Activated CD8-positive, alpha-beta memory T cell treated with anti-CD3 and anti-CD28 coated beads, Interleukin-2, amount 10 ng/mL, durations not matched to agents 7 days and 5 days (primary cell): ENCODE measurements at places on chromosomes 5 and 9. TPM values are rescaled to one million over a fixed set of nuclear protein-coding genes. Genes with fewer than 3 reads are reported as not detected.
A peak's percentile ranks its signal among the peaks of the same experiment; 100 is the strongest.

GRCh38 chr9:2231829-2232228 lies 216.7 kb downstream of the SMARCA2 start:
- H3K4me3 ChIP-seq, result no peak overlapping the region
- no peak overlapping the region for H3K27ac ChIP-seq
- H3K27me3 ChIP-seq, result no peaks in the 10 kb centered on the region
- H3K4me1 ChIP-seq, result peaks cover 4% of the 10 kb centered on the region

DNA sequence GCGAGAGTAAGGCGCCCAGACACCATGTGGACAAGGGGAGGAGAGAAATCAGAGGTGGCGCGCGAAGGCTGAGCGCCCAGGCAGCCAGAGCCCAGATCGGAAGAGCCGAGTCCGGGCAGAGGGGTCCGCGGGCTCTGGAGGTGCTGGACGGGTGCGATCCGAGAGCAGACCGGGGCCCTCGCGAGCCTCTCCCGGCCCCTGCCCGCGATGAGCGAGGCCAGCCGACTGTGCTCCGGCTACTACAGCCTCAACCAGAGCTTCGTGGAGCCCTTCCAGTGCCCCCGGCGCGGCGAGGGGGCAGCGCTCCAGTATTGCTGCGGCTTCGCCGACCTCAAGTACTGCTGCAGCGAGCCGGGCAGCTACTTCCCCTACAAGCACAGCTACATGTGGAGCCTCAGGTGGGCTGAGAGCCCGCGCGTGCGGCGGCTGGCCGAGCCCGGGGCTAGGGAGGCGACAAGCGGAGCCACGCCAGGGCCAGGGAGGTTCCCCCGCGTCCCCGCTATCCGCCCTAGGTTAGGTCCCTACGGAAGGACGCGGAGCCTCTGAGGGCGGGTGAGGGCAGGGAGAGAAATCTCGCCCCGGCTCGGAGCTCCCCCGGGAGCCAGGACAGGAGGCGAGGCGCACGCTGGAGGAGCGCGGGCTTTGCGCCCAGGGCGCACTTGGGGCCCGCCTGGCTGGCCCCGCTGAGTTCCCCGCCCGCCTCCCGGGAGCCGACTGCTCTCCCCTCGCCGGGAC lies at the start of gene SHISAL2B:
Gene SHISAL2B (plus strand): TSS at position 87 of the 735 bp plus-strand sequence. CDS start 121 bp downstream, at position 208.
- H3K36me3 ChIP-seq, result no peaks in the 10 kb centered on the region
- H3K27me3 ChIP-seq, result peaks cover 53% of the 10 kb centered on the region
- peaks cover 5% of the 10 kb centered on the region for H3K4me1 ChIP-seq
- no peak within 1 kb of the TSS for H3K27ac ChIP-seq
- DNase-seq, result no peak

DNA sequence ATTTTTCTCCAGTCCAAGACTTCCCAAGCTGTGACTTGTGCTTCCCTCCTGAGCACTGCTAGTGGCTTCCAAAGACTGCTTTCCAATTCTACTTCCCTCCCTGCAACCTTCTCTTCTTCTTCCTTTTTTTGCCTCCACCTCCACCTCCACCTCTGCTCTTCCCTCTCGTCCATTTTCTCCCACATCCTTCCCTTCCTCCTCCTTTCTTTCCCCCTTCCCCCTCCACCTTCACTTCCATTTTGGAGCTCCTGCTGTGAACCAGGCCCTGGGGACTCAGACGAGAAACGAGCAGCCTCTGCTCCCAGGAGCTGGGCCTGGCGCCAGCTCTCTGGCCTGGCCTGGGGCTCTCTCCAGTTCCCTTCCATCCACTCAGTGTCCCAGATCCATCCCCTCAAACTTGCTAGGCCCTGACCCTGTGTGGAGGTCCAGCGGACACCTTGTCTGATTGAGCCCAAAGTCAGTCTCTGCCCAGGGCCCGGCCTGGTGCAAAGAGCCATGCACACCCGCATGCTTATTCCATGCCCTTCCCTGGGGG lies 5.6 kb downstream of the GADD45G start:
- peaks cover 35% of the 10 kb centered on the region for H3K4me1 ChIP-seq
- DNase-seq, result no peak
- H3K27me3 ChIP-seq, result peaks cover 66% of the 10 kb centered on the region
- no peak overlapping the region for H3K4me3 ChIP-seq
- H3K36me3 ChIP-seq, result peaks cover 13% of the 10 kb centered on the region

DNA sequence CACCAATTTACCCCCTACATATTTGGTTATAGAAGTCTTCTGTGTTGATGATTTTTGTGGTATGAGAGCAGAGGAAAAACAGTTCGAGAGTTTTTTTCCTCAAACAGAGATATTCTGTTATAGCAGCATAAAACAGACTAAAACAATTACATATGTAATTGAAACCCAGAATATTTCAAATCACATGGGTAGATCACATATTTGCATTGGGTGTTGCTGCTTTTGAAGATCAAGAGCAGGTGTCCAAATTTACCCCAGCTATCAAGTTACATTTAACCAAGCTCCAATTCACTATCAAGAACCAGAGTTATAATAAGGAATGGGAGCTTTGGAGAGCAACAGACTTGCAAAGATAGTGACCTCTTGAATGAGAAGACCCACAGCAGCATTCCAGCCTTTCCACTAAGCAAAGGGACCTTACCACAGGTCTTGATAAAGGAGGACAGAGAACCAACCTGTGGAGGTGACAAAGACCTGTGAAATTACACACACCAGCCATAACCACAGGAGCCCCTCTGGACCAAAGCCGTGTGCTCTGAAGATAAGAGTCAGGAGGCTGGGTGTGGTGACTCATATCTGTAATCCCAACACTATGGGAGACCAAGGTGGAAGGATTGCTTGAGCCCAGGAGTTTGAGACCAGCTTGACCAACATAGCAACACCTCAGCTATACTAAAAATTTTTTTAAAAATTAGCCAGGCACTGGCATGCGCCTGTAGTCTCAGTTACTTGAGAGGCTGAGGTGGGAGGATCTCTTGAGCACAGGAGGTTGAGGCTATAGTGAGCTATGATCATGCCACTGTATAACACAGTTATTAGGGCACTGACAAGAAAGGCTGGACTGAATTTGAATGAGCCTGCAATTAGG lies 4.0 kb upstream of the CCL28 start:
- peaks cover 3% of the 10 kb centered on the region for H3K27me3 ChIP-seq
- DNase-seq, result no peak
- no peaks in the 10 kb centered on the region for H3K36me3 ChIP-seq
- no peaks in the 10 kb centered on the region for H3K4me1 ChIP-seq
- H3K4me3 ChIP-seq, result no peak overlapping the region

- H3K27me3 ChIP-seq, result no peaks in the 10 kb centered on the region
- no peak for DNase-seq
- H3K4me3 ChIP-seq, result no peak overlapping the region
These were observed 123.2 kb downstream of the FGF18 start for GRCh38 chr5:171542525-171543140.

- H3K36me3 ChIP-seq, result no peaks in the 10 kb centered on the region
- H3K4me1 ChIP-seq, result peaks cover 54% of the 10 kb centered on the region
- peak overlapping the region; percentile 65 for H3K4me3 ChIP-seq
- H3K27me3 ChIP-seq, result no peaks in the 10 kb centered on the region
These were observed 6.9 kb downstream of the FGD3 start for GRCh38 chr9:92954049-92954861.

GRCh38 chr5:132905938-132906337 lies 32.5 kb downstream of the LEAP2 start:
- H3K36me3 ChIP-seq, result peaks cover 18% of the 10 kb centered on the region
- no peaks in the 10 kb centered on the region for H3K4me1 ChIP-seq
- DNase-seq, result no peak
- H3K27me3 ChIP-seq, result no peaks in the 10 kb centered on the region

GRCh38 chr9:23841304-23841703 lies 15.3 kb upstream of the ELAVL2 start:
- DNase-seq, result no peak
- H3K36me3 ChIP-seq, result no peaks in the 10 kb centered on the region
- no peaks in the 10 kb centered on the region for H3K4me1 ChIP-seq
- H3K27me3 ChIP-seq, result no peaks in the 10 kb centered on the region
- no peak overlapping the region for H3K27ac ChIP-seq

GRCh38 chr9:121143771-121144170 lies 57.9 kb downstream of the RAB14 start:
- H3K27ac ChIP-seq, result no peak overlapping the region
- no peak for DNase-seq
- no peak overlapping the region for H3K4me3 ChIP-seq
- H3K36me3 ChIP-seq, result peaks cover 75% of the 10 kb centered on the region
- peaks cover 14% of the 10 kb centered on the region for H3K4me1 ChIP-seq
- no peaks in the 10 kb centered on the region for H3K27me3 ChIP-seq

- peaks cover 29% of the 10 kb centered on the region for H3K27me3 ChIP-seq
- H3K27ac ChIP-seq, result no peak overlapping the region
- H3K4me1 ChIP-seq, result no peaks in the 10 kb centered on the region
These were observed 8.1 kb downstream of the SPINK14 start for GRCh38 chr5:148176480-148176879.

GRCh38 chr5:54895816-54896341 lies 89.5 kb downstream of the ESM1 start:
- H3K4me3 ChIP-seq, result peak overlapping the region; percentile 58
- no peak for DNase-seq
- H3K27ac ChIP-seq, result peak overlapping the region; percentile 23
- peaks cover 5% of the 10 kb centered on the region for H3K4me1 ChIP-seq
- no peaks in the 10 kb centered on the region for H3K36me3 ChIP-seq
- H3K27me3 ChIP-seq, result peaks cover 63% of the 10 kb centered on the region

DNA sequence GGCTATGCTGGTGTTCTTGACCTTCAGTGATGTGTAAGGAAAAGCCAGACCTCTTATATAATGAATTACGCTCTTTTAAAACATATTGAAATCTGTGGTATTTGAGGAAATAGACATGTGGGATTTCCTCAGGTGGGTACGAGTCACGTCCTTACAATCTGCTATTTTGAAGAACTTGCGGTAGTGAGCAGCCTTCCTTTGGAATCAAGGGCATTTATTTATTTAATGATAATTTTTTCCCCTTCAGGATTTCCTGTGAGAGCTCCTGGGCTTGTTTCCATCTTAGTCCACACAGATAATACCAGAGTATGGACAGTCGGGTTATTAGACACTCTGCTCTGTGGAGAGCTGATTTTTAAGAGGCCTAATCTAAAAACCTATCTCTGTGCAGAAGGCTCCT lies 167.9 kb downstream of the ARHGEF28 start:
- no peak overlapping the region for H3K27ac ChIP-seq
- no peak for DNase-seq
- peaks cover 44% of the 10 kb centered on the region for H3K27me3 ChIP-seq
- peaks cover 19% of the 10 kb centered on the region for H3K4me1 ChIP-seq

DNA sequence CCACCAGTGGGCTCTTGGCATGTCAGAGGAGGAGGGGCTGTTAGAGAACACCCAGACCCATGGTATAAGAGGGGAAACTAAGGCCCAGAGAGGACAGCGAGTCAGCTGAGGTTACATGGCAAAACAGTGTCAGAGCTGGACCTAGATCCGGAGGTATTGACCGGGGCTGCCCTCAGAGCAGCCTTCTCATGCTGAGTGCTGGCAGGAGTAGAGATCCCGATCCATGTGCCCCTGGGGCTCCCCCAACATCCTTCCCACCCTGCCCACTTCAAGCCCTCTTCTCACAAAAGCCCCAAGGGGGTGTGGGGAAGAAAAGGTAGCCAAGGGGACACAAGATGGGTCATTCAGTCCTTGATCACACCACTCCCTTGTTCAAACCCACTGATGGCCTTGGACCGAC lies 19.9 kb downstream of the CSF1R start:
- no peak overlapping the region for H3K4me3 ChIP-seq
- no peak overlapping the region for H3K27ac ChIP-seq
- no peak for DNase-seq
- no peaks in the 10 kb centered on the region for H3K36me3 ChIP-seq
- peaks cover 34% of the 10 kb centered on the region for H3K4me1 ChIP-seq

- no peaks in the 10 kb centered on the region for H3K4me1 ChIP-seq
- no peak overlapping the region for H3K4me3 ChIP-seq
- no peak overlapping the region for H3K27ac ChIP-seq
- DNase-seq, result no peak
- no peaks in the 10 kb centered on the region for H3K36me3 ChIP-seq
These were observed 102.7 kb downstream of the ARHGEF28 start for GRCh38 chr5:73728493-73729273.

DNA sequence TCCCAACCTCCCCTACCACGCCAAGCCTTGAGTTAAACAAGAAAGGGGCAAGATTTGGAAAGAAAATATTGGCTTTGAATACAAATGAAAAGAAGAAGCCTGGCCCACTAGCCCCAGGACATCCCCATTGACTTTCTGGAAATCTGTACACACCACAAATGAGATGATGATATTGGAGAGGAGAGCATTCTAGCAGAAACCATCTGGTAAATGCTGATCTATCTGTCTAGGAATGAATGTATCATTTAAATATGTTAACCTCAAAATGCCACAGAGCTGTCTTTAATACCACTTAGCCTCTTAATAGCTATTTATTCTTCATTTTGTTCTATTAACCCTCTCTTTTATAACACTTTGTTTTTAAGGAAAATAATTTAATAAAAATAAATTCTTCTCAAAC lies 270.2 kb upstream of the PDE4D start:
- DNase-seq, result no peak
- no peak overlapping the region for H3K4me3 ChIP-seq
- no peaks in the 10 kb centered on the region for H3K4me1 ChIP-seq
- no peaks in the 10 kb centered on the region for H3K27me3 ChIP-seq
- H3K27ac ChIP-seq, result no peak overlapping the region
- no peaks in the 10 kb centered on the region for H3K36me3 ChIP-seq

GRCh38 chr9:35691334-35691650 lies 1.6 kb upstream of the TPM2 start:
- H3K27me3 ChIP-seq, result no peaks in the 10 kb centered on the region
- DNase-seq, result no peak
- no peaks in the 10 kb centered on the region for H3K36me3 ChIP-seq
- no peak overlapping the region for H3K27ac ChIP-seq
- H3K4me1 ChIP-seq, result peaks cover 14% of the 10 kb centered on the region

- H3K27ac ChIP-seq, result no peak overlapping the region
- no peak for DNase-seq
- H3K27me3 ChIP-seq, result no peaks in the 10 kb centered on the region
- no peak overlapping the region for H3K4me3 ChIP-seq
These were observed 18.8 kb downstream of the BRD8 start for GRCh38 chr5:138159666-138160065.

GRCh38 chr9:123453831-123454321 lies 97.9 kb downstream of the CRB2 start:
- no peak overlapping the region for H3K4me3 ChIP-seq
- no peaks in the 10 kb centered on the region for H3K36me3 ChIP-seq
- no peak for DNase-seq
- H3K27ac ChIP-seq, result no peak overlapping the region
- no peaks in the 10 kb centered on the region for H3K27me3 ChIP-seq

DNA sequence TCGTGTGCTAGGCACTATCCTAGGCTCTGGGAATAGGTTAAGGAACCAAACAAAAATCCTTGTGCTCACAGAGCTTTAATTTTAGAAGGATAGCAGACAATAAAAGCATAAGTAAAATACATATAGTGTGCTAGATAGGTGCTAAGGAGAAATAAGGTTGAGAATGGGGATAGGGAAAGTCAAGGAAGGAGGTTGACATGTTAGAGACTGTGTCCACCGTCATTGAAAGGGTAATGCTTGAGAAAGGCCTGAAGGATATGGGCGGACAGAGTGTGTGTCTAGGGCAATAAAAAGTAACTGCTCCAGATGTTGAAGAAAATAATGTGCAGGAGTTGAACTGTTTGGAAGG lies 482 bp upstream of the TDRD7 start:
- peaks cover 3% of the 10 kb centered on the region for H3K36me3 ChIP-seq
- H3K27me3 ChIP-seq, result peaks cover 47% of the 10 kb centered on the region
- H3K4me3 ChIP-seq, result peak overlapping the region; percentile 76
- peak overlapping the region; percentile 64 for H3K27ac ChIP-seq
- H3K4me1 ChIP-seq, result peaks cover 18% of the 10 kb centered on the region

Gene PDE8B
- 0.68 TPM for total RNA-seq

Gene PLAC8L1
- 0.50 TPM for total RNA-seq

Gene PCAT7
- total RNA-seq, result not detected

Gene ZNF879
- 3.5 TPM for total RNA-seq

Gene CDHR2
- total RNA-seq, result 0.56 TPM

Gene MARCHF11
- total RNA-seq, result not detected

Gene SDHA
- 201 TPM for total RNA-seq
